Activated B cell treated with CpG ODN at 0.5 μM for 24 hours (primary cell): ENCODE measurements at places on chromosomes 3 and 15. TPM values are rescaled to one million over a fixed set of nuclear protein-coding genes. Genes with fewer than 3 reads are reported as not detected.

- peaks cover 71% of the 10 kb centered on the region for H3K4me1 ChIP-seq
- H3K36me3 ChIP-seq, result peaks cover 17% of the 10 kb centered on the region
- H3K27ac ChIP-seq, result peak overlapping the region; percentile 67
- H3K27me3 ChIP-seq, result no peaks in the 10 kb centered on the region
- H3K4me3 ChIP-seq, result peak overlapping the region; percentile 48
- DNase-seq, result no peak
These were observed 38.0 kb downstream of the CBLB start for GRCh38 chr3:105830836-105831235.

ZNF280D gene
- total RNA-seq, result 37.9 and 40.0 TPM in 2 replicates

SPINK8 gene
- not detected in 2 replicates for total RNA-seq

JAGN1 gene
- total RNA-seq, result 30.9 and 32.1 TPM in 2 replicates

C3orf85 gene
- not detected in 2 replicates for total RNA-seq

DNA sequence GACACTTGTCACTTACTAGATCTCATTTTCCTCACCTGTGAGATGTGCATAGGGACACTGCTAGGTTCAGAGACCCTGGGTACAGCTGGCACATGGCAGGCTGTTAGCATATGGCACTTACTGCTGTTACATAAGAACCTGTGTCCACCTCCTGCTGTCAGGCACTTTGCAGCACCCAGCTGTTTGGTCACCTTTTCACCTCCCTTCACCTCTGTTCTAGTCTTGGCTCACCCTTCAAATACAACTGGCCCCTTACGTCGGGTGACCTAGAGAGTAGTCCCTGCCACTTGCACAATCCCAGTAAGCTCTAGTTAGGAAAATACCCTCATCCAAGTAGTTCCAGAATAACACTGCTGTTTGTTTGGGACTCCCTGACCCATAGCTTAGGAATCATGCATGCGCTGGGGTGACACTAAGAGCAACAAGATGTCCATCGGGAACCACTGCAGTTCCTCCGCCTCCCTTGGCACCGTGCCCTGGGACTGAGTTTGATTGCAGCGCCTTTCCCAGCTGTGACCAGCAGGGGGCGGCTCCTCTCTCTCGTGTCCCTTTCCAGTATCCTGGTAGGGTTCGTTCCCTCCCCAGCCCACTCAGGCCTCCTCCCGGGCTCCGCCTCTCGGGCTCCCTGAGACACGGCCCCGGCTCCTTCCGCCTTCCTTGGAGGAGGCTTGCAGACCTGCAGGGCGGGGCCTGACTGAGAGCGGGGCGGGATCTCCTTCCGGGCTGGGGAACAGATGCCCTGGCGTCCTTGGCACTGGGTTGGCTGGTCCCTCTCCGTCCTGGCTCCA, 78.6 kb downstream of the ABHD5 start:
- no peak overlapping the region for H3K4me3 ChIP-seq
- H3K36me3 ChIP-seq, result no peaks in the 10 kb centered on the region
- H3K27ac ChIP-seq, result no peak overlapping the region
- H3K4me1 ChIP-seq, result peaks cover 4% of the 10 kb centered on the region
- peak; percentile 63 for DNase-seq

DNA sequence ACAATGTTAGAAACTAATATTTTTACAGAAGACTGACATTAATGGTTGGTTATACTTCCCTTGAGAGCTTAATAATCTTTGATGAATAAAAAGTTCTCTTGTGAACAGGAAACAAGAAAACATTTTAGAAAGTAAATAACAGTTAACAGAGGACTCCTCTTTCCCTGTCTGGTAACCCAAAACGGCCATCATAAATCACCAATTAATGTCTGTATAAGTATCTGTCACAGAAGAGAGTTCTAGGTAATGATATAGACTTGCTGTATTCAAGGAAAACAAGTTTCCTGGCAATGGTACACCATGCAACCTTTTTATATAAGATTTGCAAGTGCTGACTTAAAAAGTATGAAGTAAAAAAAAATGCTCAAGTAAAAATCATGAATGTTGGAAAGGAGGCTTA, 426.7 kb downstream of the SOX2 start:
- H3K27me3 ChIP-seq, result no peaks in the 10 kb centered on the region
- H3K4me1 ChIP-seq, result no peaks in the 10 kb centered on the region
- H3K4me3 ChIP-seq, result no peak overlapping the region

GRCh38 chr3:151301787-151302186, 14.8 kb downstream of the GPR87 start:
- no peak overlapping the region for H3K4me3 ChIP-seq
- H3K27me3 ChIP-seq, result peaks cover 6% of the 10 kb centered on the region
- H3K36me3 ChIP-seq, result no peaks in the 10 kb centered on the region

DNA sequence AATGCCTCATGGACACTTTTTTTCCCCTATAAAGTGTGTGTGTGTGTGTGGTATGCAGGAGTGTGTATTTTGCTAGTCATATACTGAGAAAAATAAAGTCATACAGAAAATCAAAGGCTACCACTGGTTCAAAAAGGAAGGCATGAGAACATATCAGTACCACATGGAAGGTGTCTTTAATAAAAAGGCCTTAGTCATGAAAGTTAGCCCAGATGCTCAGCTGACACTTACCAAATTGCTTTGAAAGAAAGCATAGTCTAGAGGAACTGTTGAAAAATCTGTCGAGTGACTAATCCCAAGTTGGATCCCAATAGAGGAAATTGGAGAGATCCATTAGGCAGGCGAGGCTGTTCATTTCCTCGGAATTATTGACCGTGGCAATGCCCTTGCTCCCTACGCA, 432.9 kb upstream of the CFAP20DC start:
- H3K27ac ChIP-seq, result no peak overlapping the region
- H3K36me3 ChIP-seq, result no peaks in the 10 kb centered on the region
- no peaks in the 10 kb centered on the region for H3K27me3 ChIP-seq
- H3K4me1 ChIP-seq, result no peaks in the 10 kb centered on the region
- H3K4me3 ChIP-seq, result no peak overlapping the region
- DNase-seq, result no peak

COL6A5 gene
- not detected in 2 replicates for total RNA-seq

GRCh38 chr3:119457246-119457645, 6.2 kb downstream of the TMEM39A start:
- peaks cover 79% of the 10 kb centered on the region for H3K36me3 ChIP-seq
- no peaks in the 10 kb centered on the region for H3K27me3 ChIP-seq
- no peak overlapping the region for H3K4me3 ChIP-seq
- DNase-seq, result no peak

- no peaks in the 10 kb centered on the region for H3K27me3 ChIP-seq
- no peaks in the 10 kb centered on the region for H3K4me1 ChIP-seq
- H3K4me3 ChIP-seq, result no peak overlapping the region
- H3K36me3 ChIP-seq, result no peaks in the 10 kb centered on the region
- H3K27ac ChIP-seq, result no peak overlapping the region
- DNase-seq, result no peak
These were observed 1102.2 kb downstream of the IGSF11 start for GRCh38 chr3:117932441-117932840.

SKOR1 gene
- total RNA-seq, result 0.53 and 0.64 TPM in 2 replicates

GRCh38 chr3:59290358-59290757, 240.5 kb upstream of the CFAP20DC start:
- no peak overlapping the region for H3K27ac ChIP-seq
- H3K36me3 ChIP-seq, result peaks cover 1% of the 10 kb centered on the region
- no peaks in the 10 kb centered on the region for H3K4me1 ChIP-seq
- no peaks in the 10 kb centered on the region for H3K27me3 ChIP-seq
- H3K4me3 ChIP-seq, result no peak overlapping the region

LTF gene
- 0.10 TPM in 1 of 2 replicates, not detected in the other for total RNA-seq

GRCh38 chr3:4981294-4981664, 2.0 kb downstream of the BHLHE40 start:
- H3K4me3 ChIP-seq, result peak overlapping the region; percentile 83
- no peaks in the 10 kb centered on the region for H3K27me3 ChIP-seq
- no peak for DNase-seq
- peak overlapping the region; percentile 75 for H3K27ac ChIP-seq
- H3K36me3 ChIP-seq, result peaks cover 45% of the 10 kb centered on the region

GREM1 gene
- total RNA-seq, result not detected in 2 replicates

DNA sequence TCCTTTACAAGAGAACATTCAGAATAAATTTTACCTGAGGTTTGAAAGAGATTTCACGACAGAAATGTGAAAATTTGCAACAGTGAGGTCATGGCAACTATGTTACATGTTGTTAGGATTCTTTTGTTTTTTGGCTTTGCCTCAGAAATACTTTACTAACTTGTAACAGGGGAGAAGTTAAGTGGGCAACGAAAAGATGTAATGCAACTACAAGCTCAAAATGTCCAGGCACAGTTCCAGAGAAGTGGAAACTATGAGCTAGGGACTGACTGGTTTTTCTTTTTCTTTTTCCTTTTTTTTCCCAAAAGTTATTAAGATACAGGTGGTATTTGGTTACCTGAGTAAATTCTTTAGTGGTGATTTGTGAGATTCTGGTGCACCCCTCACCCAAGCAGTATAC, 111.5 kb upstream of the PPP2R3A start:
- DNase-seq, result no peak
- no peaks in the 10 kb centered on the region for H3K27me3 ChIP-seq
- no peak overlapping the region for H3K27ac ChIP-seq
- no peak overlapping the region for H3K4me3 ChIP-seq
- no peaks in the 10 kb centered on the region for H3K36me3 ChIP-seq

CORO2B gene
- total RNA-seq, result 0.64 and 1.0 TPM in 2 replicates

DNA sequence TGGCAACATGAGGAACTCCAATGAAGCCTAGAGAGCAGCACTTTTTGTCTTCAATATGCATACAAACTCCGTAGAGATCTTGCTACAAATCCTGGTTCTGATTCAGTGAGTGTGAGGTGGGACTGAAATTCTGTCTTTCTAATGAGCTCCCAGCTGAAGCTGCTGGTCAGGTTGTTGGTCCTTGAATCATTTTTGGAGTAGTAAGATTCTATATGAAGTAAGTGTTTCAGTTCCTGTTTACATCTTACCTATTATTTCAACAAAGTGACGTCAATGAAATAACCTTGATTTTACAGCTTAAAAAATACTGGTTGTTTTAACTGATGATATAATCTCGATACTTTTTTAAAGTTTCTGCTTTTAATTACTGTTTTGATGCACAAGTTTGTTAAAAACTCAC, 33.9 kb downstream of the SHQ1 start:
- no peaks in the 10 kb centered on the region for H3K27me3 ChIP-seq
- H3K36me3 ChIP-seq, result peaks cover 46% of the 10 kb centered on the region
- no peak for DNase-seq
- H3K27ac ChIP-seq, result no peak overlapping the region
- peaks cover 23% of the 10 kb centered on the region for H3K4me1 ChIP-seq

PIERCE2 gene
- total RNA-seq, result 0.55 and 1.1 TPM in 2 replicates

DNA sequence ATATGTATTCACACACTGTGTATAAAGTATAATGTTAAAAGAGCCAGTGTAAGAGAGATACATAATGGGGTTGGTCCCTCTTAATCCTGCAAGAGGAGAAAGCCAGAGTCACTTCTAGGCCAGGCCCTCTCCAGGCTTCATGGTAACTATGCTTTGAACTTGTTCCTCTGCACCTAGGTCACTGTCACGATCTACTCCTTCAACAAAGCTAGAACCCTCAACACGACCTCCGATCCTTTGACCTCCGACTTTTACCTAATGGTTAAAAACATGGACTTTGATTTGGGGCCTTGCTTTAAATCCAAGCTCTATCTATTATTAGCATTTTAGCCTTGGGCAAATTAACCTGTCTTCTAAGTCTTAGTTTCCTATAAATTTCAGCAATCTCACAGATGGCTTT, 153.9 kb upstream of the NR2E3 start:
- no peaks in the 10 kb centered on the region for H3K36me3 ChIP-seq
- no peak overlapping the region for H3K27ac ChIP-seq
- DNase-seq, result no peak
- no peak overlapping the region for H3K4me3 ChIP-seq

- H3K4me1 ChIP-seq, result no peaks in the 10 kb centered on the region
- H3K27ac ChIP-seq, result no peak overlapping the region
- H3K36me3 ChIP-seq, result no peaks in the 10 kb centered on the region
- H3K4me3 ChIP-seq, result peak overlapping the region; percentile 32
- H3K27me3 ChIP-seq, result no peaks in the 10 kb centered on the region
These were observed 76.6 kb upstream of the SNRPN start for GRCh38 chr15:24878153-24878552.

- H3K27ac ChIP-seq, result no peak overlapping the region
- DNase-seq, result no peak
- H3K4me3 ChIP-seq, result no peak overlapping the region
- no peaks in the 10 kb centered on the region for H3K27me3 ChIP-seq
- H3K36me3 ChIP-seq, result peaks cover 62% of the 10 kb centered on the region
These were observed 8.9 kb downstream of the NSUN3 start for GRCh38 chr3:94071713-94072284.

TUSC7 gene
- not detected in 2 replicates for total RNA-seq

DNA sequence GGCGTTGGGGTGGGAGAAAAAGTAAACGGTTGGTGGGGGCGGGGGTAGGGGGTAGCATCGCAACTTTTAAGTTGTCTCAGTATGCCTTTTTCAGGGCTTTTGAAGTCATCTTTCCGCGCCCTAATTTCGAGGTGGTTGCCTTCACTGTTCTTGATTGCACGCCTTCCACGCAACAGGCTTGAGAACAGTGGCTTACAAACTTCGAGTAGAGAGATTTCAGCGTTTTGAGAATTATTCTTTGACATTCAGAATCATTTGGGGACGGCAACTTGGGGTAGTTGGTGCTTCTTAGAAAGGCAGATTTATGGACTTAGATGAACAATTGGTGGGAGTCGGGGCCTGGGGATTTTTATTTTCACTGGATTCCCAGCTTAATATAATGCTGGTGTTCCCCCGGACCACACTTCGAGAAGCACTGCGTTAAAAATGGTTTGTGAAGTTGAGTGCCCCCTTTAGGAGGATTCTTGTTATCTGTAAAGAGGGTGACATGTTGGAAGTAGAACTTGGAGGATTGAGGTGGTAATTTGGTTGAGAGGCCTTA, 880 bp downstream of the PPP4R2 start:
- H3K27me3 ChIP-seq, result no peaks in the 10 kb centered on the region
- H3K27ac ChIP-seq, result peak overlapping the region; percentile 83
- DNase-seq, result peak; percentile 19
- H3K36me3 ChIP-seq, result peaks cover 43% of the 10 kb centered on the region
- peak overlapping the region; percentile 89 for H3K4me3 ChIP-seq
- peaks cover 43% of the 10 kb centered on the region for H3K4me1 ChIP-seq

- no peak overlapping the region for H3K4me3 ChIP-seq
- H3K27me3 ChIP-seq, result no peaks in the 10 kb centered on the region
- H3K36me3 ChIP-seq, result peaks cover 14% of the 10 kb centered on the region
- DNase-seq, result no peak
- peaks cover 10% of the 10 kb centered on the region for H3K4me1 ChIP-seq
- H3K27ac ChIP-seq, result no peak overlapping the region
These were observed 52.5 kb downstream of the RPL39L start for GRCh38 chr3:187086831-187087230.

- no peaks in the 10 kb centered on the region for H3K36me3 ChIP-seq
- DNase-seq, result no peak
- no peak overlapping the region for H3K4me3 ChIP-seq
- peaks cover 34% of the 10 kb centered on the region for H3K4me1 ChIP-seq
These were observed 314.6 kb upstream of the STT3B start for GRCh38 chr3:31218082-31218481.

DNA sequence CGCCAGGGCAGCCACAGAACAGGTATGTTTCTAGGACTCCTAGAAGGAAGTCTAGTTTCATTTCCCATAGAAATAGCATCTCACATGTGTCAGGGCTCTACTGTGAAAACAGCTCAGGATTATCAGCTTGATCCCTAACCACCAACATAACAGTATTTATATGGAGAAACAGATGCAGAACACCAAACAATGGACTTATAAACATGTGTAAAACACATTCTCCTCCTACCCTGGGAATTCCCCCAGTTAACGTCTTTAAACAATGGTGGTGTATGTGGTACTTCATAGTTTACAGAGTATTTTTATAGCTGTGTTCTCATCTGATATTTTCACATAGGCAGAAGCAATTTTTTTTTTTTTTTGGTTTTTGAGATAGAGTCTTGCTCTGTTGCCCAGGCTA, 9.7 kb downstream of the TNFSF10 start:
- peak overlapping the region; percentile 76 for H3K27ac ChIP-seq
- H3K27me3 ChIP-seq, result no peaks in the 10 kb centered on the region
- H3K4me1 ChIP-seq, result peaks cover 75% of the 10 kb centered on the region
- H3K36me3 ChIP-seq, result peaks cover 77% of the 10 kb centered on the region
- H3K4me3 ChIP-seq, result peak overlapping the region; percentile 44
